CD4-positive, alpha-beta T cell treated with Interleukin-2 at 100 ng/mL for 4 hours (primary cell): ENCODE measurements at places on chromosomes 7 and 10.

DNA sequence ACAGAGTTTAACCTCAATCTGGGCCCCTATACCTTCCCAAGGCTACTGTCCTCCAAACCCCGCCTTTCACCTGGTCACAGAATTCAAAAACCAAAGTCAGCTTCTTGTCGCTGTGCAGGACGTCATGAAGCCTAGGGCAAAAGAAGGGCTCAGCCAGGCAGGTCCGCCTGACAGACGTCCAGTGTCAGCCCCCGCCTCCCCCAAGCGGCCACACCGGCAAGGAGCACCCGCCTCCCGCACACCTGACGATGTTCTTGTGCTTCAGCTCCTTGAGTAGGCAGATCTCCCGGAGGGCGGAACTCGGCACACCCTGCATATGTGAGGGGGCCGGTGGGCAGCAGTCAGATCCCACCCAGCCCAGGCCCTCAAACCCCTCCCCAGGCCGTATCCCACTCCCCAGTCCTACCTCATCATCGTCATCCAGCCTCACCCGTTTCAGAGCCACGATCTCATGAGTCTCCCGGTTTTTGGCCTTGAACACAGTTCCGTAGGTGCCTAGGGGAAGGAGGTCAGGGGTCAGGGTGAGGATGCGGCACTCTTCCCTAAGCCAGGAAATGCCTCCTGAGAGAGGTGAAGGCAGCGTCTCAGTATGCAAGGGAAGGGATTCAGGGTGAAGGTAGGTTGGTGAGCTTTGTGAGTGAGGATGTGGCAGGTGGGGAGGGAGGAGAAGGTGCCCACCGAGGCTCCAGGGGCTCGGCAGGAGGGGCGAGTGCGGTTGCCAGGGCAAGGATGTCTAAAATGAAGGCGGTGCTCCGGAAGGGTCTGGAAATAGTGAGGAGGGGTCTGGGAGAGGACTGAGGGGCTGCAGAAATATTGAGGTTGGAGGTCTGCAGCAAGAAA is 811 bp downstream of the CDK5 start:
- no peak for DNase-seq

- no peak for DNase-seq
These were observed 9.2 kb downstream of the AQP1 start for GRCh38 chr7:30920584-30921539.

GRCh38 chr10:56895306-56895705 is 534.2 kb upstream of the ZWINT start:
- DNase-seq, result no peak

DNA sequence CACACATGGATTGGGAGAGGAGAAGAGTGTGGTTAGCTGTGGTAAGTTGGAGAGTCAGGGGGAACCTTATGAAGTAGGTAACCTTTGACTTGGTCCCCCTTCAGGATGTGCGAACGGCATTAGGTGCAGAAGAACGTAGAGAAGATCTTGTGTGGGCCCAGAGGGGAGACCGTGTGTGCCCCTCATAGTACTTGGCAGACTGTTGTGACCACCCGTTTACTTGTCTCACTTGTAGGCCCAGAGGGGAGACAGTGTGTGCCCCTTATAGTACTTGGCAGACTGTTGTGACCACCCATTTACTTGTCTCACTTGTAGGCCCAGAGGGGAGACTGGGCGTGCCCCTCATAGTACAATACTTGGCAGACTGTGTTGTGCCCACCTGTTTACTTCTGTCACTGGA is 2.6 kb downstream of the GTPBP4 start:
- DNase-seq, result no peak

DNA sequence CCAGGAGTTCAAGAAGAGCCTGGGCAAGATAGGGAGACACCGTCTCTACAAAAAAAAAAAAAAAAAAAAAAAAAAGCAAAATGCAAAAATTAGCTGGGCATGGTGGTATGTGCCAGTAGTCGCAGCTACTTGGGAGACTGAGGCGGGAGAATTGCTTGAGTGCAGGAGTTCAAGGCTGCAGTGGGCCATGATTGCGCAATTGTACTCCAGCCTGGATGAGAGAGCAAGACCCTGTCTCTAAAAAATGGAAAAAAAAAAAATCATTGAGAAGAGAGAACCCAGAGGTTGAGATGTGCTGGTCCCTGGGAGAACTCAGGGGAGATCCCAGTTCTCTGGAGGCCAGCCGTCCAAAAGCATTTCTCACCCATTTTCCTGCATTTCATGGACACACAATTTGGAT is 95.2 kb downstream of the GALNT17 start:
- no peak for DNase-seq

DNA sequence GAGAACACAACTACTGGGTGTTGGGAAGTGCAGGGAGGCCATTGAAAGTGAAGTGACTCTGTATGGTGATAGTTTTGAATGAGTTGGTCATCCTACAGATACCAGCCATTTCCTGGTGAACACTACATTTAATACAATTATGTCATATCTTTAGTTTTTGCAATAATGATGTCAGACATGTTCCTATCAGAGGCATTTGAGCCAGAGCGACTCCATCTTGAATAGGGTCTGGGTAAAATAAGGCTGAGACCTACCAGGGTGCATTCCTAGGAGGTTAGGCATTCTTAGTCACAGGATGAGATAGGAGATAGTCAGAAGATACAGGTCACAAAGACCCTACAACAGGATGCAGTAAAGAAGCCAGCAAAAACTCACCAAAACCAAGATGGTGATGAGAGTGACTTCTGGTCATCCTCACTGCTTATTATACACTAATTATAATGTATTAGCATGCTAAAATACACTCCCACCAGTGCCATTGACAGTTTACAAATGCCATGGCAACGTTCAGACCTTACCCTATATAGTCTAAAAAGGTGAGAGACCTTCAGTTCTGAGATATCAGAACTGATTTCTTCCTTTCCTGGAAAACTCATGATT is 28.2 kb downstream of the ADK start:
- peak; percentile 32 for DNase-seq
